ENCODE measurements at places on chromosomes 3 and 15. TPM values are rescaled to one million over a fixed set of nuclear protein-coding genes. Genes with fewer than 3 reads are reported as not detected.

DNA sequence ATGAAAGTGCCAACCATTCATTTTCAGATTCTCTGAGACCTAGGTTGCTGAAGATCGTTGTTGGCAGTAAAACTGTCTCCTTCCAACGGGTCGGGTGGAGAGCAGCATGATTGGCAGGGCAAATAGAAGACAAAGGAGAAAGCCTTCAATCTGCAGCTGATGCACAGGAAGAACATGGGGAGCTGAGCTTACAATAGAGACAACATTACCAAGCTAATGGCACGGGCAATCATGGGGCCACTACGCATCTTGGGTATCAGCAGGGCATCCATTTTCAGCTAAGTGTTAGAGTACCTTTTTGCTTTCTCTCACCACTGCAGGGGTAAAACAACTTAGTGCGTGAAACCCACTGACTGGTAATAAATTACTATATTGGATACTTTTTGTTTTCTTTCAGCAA, 114.8 kb downstream of the WDR72 start:
- DNase-seq, result no peak

DNA sequence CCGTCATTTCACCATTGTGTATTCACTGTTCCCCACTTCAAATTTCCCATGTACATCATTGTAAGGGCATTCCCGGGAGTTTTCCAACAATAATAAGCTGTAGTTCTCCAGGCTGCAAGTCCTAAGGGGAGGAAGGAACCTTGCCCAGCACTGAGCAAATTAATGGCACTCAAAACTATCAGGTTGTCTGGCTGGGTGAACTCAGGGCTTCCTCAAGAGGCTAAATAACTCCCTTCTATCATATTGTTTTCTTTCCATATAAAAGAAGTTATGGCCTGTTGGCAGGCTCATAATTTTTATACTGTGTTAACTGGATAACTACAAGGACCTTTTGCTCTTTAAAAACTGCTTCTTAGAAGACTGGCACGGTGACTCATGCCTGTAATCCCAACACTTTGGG, 71.4 kb downstream of the SEMA6D start:
- DNase-seq, result no peak

The CNTN6 gene
- total RNA-seq, result not detected

The NCKIPSD gene
- 7.7 TPM for total RNA-seq

The COL6A5 gene
- total RNA-seq, result not detected

DNA sequence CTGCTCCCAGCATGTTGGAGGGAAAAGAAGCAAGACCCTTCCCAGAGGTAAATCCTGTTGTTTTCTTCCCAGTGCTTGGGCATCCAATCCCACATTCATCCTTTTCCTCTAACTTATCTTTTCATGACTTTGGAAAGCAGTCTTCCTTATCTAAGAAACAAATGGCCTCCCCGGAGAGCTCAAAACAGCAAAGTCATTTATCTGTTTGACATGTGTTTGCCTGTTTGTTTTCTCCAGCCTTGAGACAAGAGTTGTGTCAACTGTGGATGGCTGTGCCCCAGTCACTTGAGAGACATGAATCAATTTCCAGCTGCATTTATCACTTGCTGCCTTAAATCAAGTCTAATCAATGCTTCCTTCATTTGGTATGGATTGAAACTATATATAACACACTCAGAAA, 103.9 kb downstream of the SHQ1 start:
- DNase-seq, result no peak

The CPA3 gene
- total RNA-seq, result not detected

GRCh38 chr3:167406876-167407492, 26.9 kb upstream of the ZBBX start:
- peak; percentile 11 for DNase-seq

- DNase-seq, result no peak
Measured at GRCh38 chr15:69963385-69963784, 134.3 kb downstream of the TLE3 start.

DNA sequence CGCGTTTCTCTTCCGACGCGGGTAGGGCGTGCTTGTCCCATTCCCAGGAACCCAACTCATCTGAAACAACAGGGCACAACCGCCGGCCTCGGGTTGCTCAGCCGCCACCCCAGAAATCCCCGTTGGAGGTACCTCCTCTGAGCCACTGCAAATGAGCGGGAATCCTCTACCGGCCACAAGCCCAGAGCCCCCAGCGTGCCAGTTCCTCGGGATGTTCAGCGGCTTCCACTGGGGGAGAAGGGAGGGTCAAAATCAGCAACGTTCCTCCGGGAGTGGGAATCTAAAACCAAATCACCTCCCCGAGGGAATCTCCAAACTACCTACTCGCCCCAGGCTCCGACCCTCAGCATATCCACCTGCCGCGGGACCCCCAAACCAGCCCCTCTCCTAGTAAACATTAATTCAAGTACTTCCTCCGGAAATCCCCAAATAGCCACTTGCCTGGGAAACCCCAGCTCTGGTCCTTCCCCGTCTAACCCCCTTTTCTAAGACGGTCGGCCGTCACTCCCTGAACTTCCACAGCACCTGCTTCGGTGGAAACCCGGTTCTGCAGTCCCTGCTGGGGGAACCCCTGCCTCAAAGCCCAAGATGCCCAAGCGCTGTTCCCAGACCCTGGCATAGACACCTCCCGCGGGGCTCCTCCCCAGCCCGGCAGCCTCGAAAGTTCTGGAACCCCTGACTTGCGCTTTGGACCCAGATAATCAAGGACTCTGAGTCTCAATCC, 887 bp downstream of the OXTR start:
- DNase-seq, result no peak

DNA sequence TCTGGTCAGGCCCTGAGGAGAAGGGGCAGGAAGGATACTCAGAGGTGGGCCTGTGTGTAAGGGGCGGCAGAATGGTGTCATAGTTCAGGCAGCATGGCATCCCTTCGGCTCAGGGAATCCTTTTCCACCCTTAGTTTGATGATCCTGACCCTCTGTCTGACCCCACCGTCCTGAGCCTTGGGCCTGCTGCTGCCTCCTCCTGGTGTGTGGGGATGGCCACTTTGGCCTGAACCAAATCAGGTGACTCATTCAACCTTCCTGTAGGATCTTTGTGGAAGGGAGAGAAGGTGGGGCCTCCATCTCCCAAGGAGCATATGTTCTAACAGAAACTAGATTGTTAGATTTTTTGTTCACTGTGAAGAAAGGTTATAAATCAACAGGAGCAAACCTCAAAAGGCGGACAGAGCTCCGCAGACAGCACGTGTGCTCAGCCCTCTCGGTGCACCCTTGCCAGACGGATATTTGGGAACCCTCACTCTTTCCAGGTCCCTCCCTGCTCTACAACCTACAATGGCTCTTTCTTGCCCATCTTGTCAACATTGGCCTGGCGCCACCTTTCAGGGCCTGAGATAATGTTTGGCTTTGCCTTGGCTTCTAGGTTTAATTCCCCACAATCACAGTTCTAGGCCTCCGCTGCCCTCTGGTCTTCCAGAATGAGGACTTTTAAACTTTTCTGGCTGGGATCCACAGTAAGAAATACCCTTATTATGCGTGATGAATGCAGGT, 21.7 kb downstream of the THSD4 start:
- no peak for DNase-seq

DNA sequence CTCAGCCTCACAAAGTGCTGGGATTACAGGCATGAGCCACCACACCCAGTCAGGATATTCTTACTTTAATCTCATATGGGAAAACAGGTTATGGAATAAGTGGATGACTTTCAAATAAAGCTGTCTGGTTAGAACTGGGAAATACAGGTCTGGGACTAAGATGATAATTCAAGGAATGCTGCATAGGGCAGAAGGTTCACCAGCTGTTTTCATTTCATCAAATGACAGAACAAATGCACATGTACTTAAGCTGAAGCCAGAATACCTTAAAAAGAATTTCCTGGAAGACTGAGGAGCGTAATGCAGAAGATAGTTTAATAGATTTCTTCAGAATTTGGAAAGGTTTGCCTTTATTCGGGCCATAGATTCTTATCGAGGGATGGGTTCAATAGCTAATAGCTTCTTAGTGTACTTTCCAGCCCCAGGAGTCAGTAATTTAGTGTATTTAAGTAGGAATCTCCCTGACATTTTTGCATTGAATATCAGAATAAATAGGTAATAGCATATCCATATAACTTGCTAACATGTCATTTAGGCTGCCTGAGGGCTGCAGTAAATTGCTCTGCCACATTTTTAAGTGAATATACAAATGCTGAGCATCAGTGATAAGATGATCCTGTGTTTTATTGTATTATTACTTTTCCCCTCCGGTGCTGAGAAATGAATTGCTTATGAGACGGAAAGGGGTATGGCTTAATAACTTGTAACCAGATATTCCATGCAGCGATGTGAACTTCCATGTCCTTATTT, 40.3 kb upstream of the ZNF770 start:
- no peak for DNase-seq

DNA sequence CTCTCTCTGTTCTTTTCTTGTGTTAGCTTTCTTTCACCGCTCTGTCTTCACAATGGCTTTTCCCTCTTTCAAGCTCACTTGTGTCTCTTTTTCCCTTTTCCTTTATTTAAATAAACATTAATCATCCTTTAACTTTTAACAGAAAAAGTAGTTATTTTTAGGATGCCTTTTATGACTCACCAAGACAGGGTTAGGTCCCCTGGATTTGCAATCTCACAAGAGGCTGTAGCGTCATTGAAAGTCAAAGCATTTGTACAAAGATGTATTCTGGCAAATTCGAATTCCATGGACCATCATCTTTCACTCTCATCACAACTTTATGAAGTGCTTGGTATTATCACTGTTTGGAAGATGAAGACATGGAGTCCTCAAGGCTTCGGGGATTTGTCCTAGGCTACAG, 34.8 kb upstream of the MCTP2 start:
- no peak for DNase-seq

- no peak for DNase-seq
Measured at GRCh38 chr3:123535580-123535979, 49.3 kb downstream of the HACD2 start.

The INKA1 gene
- total RNA-seq, result 1.00 TPM

GRCh38 chr3:101778385-101779046, 495 bp upstream of the NXPE3 start:
- DNase-seq, result no peak

The SLC2A2 gene
- total RNA-seq, result not detected

The CCRL2 gene
- total RNA-seq, result 6.6 TPM

DNA sequence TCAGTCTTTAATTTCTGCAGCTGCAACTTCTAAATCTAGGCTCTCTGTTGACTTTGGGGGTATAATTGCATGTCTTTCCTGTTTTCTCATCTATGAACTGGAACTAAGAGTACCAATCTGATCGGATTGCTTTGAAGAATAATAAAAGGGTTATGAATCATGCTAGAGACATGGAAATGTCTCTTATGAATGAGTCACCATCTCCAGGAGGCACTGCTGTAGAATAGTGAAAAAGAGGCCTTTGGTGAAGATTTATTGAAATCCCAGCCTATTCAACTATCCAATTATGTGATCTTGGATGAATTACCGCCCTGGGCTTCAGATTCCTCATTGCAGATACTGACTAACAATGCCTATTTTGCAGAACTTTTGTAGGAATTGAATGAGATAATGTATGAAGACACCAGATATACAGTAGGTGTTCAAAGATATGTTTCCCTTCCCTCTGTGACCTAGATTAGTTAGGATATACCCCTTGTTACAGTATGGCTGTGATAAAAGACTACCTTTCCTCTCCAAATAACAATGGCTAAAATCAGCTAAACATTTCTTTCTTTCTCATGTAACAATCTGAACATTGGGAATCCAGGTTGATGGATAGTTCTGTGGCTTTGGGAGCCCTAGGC, 11.5 kb upstream of the CMTM8 start:
- no peak for DNase-seq

The SNTN gene
- not detected for total RNA-seq

DNA sequence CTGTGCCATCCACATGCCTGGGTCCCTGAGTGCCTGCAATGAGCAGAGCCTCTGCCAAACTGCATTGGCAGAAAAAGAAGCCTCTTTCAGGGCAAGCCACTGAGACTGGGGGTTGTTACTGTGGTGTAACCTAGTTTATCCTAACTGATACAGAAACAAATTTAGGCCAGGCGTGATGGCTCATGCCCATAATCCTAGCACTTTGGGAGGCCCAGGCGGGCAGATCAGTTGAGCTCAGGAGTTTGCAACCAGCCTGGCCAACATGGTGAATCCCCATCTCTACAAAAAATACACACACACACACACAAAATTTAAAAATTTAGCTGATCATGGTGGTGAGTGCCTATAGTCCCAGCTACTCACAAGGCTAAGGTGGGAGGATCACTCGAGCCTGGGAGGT, 221.6 kb downstream of the TBC1D2B start:
- DNase-seq, result no peak

The ETFA gene
- total RNA-seq, result 18.0 TPM

The PDCD10 gene
- total RNA-seq, result 24.7 TPM

- DNase-seq, result no peak
Measured at GRCh38 chr3:183027276-183027675, 46.9 kb upstream of the DCUN1D1 start.

The NTRK3 gene
- total RNA-seq, result not detected

DNA sequence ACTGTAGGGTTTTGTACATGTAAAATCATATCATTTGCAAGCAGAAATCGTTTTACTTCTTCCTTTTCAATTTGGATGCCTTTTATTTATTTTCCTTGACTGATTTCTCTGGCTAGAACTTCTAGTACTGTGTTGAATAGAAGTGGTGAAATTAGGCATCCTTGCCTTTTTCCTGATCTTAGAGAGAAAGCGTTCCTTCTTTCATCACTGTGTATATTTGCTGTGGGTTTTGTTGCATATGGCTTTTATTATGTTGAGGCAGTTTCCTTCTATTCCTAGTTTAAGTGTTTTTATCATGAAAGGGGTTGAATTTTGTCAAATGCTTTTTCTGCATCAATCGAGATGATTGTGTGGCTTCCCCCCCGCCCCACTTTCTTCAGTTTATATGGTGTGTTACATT, 140.9 kb downstream of the ATG7 start:
- no peak for DNase-seq

The IL20RB gene
- 1.5 TPM for total RNA-seq

All from CD8-positive, alpha-beta T cell (primary cell).